ENCODE measurements at places on chromosomes 6 and 20. TPM values are rescaled to one million over a fixed set of nuclear protein-coding genes. Genes with fewer than 3 reads are reported as not detected.

GRCh38 chr6:77548190-77548589, 84.9 kb upstream of the HTR1B start:
- no peak for DNase-seq

- DNase-seq, result no peak
Measured at GRCh38 chr6:119612911-119613381, 263.4 kb upstream of the MAN1A1 start.

DNA sequence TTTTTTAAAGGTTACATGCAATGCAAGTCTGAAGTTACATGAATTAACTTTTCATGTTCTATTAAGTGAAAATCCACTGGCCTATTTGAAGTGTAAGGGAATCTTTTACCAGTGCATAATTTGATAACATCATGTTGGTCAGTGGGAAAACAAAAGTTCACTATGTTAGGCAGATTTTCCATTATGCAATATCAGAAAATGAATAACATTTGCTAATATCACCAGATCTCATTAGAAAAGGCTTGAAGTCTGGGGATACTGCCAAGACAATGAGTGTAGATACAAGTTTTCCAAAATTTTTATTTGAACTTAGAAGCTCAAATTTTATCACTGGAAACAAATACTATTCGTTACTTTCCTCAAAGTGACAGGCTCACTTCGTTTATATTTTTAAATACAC, 296.4 kb upstream of the CDH4 start:
- DNase-seq, result no peak

GRCh38 chr20:47150403-47151152, 205.9 kb downstream of the ZMYND8 start:
- no peak for DNase-seq

DNA sequence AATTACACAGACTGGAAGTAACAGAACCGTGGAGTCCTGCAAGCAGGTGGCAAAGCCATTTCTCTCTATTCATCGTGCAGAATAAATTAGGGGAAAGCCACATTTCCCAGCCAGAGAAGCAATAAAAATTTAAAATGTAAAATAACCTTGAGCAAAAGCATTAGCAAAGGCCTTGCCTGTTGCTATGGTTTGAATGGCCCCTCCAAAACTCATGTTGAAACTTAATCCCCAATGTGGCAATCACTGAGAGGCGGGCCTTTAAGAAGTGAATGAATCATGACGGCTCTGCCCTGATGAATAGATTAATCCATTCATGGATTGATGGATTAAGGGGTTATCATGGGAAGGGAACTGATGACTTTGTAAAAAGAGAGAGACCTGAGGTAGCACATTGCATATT, 679.0 kb downstream of the PTPRT start:
- DNase-seq, result no peak

GRCh38 chr6:127190552-127190951, 72.1 kb downstream of the RSPO3 start:
- no peak for DNase-seq

DNA sequence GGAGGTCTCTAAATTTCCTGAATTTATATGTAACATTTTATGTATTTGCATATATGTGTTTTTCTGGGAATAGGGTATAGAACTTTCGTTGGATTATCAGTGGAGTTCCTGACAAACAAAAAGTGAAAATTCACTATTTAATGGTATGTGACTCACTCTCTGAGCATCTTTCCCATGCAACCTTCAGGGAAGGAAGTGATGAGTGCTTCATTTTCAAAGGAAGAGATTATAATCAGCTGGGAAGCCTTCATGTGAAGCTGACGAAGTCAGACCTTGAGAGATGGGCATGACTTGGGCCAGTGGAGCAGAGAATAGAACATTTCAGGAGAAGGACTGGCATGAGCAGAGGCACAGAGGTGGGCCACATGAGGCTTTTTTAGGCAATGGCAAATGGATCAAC, 72.7 kb downstream of the FAXC start:
- no peak for DNase-seq

DNA sequence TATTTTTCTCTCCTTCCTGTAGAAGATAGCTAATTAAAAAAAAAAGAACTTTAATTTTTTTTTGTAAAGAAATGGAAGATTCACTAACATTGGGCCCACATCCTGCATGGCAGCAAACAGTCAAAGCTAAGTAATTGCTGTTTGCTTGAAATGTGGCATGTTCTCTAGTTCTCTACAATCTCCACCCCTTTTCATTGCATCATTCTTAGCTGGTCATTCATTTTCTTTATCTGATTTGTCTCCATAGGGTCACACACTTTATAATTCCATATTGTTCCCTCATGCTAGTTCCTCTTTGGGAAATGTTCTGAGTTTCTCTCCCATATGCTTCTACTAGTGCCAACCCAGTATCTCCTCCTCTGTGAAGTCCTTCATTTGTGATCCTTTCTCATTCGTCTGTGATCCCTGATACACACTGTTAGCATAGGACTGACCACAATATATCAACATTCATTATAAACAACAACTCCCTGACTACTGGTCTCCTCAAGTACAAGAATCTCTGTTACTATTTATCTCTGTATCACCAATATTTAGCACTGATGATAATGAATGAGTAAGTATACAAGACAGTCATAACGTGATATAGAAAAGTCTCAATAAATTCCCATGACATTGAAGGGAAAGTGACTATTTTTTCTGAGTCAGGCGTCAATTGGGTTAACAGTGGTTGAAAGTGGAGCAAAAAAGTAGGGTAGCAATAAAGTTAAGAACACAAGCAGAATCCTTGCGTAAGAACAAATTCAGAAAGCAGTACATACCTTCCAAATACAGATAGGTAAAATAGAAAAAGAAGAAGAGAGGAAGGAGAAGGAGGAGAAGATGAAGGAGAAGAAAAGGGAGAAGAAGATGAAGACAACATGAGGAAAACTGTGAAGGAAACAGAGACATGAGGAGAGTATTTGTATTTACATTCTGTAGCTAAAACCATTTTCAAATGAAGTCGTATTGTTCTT, 33.2 kb upstream of the MYB start:
- no peak for DNase-seq

GRCh38 chr6:33702345-33702977, 9.0 kb downstream of the UQCC2 start:
- no peak for DNase-seq

DNA sequence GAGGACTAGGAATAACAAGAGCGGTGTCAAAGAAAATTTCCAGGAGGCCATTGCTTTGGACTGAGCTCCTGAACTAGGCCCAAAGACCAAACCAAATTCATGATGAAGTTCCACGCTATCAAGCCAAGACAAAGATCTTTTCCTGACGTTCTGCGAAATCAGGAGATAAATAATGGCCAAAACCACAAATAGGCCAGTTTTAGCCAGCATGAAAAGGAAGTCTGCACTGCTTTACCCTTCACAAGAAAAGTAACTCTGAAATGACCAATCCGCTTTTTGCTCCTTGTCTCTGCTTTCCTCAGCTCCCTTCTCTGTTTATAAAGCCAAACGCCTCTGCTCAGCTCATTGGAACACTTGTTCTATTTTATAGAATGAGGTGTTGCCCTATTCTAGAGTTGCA, 6.7 kb downstream of the NCOA5 start:
- no peak for DNase-seq

GRCh38 chr6:41704028-41704427, 31.4 kb downstream of the TFEB start:
- DNase-seq, result no peak

- DNase-seq, result no peak
Measured at GRCh38 chr20:41116282-41116956, 20.9 kb upstream of the PLCG1 start.

- DNase-seq, result no peak
Measured at GRCh38 chr6:136031982-136032381, 180.5 kb downstream of the PDE7B start.

- DNase-seq, result no peak
Measured at GRCh38 chr6:159826968-159827647, 27.0 kb downstream of the PNLDC1 start.

DNA sequence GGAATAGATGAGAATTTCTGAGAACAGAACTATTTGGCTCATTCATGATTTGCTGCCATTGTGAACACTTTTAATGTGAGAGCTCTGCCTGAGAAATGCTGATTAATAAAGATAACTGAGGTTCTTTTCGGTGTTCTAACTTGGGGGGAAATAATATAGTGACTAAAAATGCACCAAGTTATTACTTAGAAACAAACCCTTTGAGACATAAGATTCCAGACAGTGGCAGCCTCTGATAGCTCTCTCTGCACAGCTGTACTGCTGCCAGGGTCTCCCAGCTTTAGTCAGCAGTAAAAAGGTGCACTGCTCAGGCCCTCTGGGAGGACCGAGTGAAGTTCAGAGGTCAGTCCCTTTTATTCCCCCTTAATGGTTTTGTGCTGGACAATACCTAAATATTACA, 2.5 kb upstream of the PRDM1 start:
- DNase-seq, result no peak

- no peak for DNase-seq
Measured at GRCh38 chr6:151205721-151206600, 33.8 kb upstream of the AKAP12 start.

DNA sequence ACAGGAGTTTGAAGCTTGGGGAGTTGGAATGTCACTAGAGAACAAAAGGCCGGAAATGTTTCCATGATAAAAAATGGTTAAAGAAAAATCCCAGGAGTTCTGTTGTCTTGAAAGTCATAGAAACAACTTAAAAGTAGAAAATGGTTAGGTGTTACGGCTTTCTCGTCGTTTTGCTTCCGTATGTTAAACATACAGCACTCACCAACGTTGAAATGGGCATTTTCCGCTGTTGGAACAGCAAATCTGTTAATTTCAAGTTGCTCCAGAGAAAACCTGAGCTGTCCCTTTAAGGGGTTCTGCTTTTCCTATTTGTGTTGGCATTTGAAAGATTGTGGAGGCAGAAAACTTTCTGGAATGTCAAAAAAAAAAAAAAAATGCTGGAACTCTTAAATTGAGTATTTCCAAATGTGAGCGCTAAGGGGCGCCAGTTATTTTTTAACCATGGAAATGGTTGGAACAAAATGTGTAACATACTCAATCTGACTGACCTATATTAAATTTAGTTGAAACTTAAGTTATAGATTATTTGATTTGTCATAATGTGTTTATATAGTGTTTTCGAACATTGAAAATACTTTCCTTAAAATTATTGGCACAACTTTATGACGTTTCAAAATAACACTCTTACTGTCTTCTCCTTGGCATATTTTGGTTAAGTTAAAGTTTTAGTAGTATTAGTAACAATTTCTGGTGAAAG, 2.2 kb downstream of the QKI start:
- DNase-seq, result no peak

DNA sequence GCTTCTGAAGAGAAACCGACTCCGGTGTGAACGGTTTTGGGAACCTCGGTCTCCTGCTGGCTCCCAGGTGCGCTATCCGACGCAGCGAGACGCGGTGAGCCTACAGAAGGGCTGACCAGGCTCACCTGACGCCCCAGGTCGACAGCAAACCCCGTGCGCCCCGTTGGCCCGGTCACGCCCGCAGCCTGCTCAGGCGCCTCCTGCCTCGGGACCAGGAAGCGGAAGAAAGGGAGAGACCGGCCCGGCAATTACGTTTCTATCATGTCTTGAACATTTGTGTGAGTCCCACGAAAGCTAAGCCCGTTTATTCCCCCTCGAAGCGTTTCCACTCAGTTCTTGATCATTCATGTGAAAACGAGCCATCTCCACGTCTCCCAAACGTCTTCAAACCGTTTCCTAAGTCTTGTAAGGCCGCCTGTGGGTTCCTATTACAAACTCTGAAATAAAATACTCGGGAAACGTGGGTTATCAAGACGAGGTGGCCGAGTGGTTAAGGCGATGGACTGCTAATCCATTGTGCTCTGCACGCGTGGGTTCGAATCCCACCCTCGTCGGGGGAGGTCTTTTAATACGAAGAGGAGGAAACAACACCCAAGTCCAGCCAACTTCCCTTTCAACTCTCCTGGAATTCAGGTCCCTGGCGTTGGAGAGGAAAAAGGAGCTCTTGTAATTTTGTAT, 150.5 kb upstream of the PRSS16 start:
- no peak for DNase-seq

DNA sequence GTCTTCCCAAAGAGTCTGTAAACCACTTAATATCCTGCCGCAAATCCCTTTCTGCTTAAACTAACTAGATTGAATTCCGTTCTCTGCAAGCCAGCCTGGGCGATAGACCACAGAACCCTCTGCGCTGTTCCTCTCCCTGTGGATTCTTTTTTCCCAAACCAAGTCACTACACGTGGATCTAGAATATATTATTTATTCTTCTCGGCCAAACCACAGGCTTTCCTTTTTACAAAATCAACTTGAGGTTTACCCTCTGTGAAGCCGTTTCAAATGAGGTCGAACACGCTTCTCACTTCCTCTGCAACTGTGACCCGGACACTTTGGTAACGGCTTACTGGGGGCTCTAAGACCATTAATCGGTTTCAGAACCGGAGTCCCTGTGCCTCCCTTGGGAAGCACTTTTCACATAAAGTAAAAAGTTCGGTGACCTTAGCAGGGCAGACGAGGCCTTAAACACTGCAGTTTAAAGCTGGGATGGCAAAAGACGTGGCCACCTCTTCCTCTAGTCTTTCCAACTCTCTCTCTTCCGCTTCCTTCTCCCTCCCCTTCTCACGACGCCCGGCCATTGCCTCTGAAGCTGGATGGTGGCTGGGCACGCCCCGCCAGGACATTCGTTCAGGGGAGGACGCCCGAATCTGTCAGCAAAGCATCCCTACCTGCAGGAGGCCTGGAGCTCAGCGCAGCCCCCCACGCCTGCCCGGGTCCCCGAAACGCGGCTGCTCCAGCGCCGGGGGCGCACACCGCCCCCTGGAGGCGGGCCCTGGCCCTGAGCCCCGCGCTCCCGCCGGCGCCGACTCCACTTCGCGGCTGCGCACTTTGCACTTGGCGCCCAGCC, 55.0 kb upstream of the FOXC1 start:
- peak; percentile 74 for DNase-seq

GRCh38 chr20:44909872-44910689, at the start of gene PABPC1L:
Gene PABPC1L, plus strand, starts transcription at chr20:44910060. Its CDS starts 84 bp downstream, at chr20:44910144.
- no peak for DNase-seq

DNA sequence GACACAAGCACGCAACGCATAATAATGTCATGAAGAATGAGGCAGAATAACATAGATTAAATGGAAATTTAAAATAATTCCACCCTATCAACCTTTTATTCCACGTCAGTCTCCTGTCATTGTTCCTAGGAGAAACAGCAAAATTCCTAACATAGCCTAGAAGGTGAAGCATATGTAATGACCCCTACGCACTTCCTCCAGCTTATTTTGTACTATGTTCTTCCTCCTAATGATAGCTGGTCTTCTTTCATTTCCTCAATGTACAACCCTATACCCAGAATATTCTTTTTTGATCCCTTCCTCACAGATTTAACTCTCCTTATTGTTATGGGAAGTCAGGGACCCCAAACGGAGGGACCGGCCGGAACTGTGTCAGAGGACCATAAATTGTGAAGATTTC, 122.0 kb upstream of the CARMIL1 start:
- no peak for DNase-seq

The TCP11 gene
- total RNA-seq, result 0.43 TPM

The MUCL3 gene
- not detected for total RNA-seq

The GABRR2 gene
- 0.68 TPM for total RNA-seq

The ZMYND8 gene
- 111 TPM for total RNA-seq

The CEP162 gene
- total RNA-seq, result 10.1 TPM

The OR12D3 gene
- total RNA-seq, result not detected

The OPN5 gene
- total RNA-seq, result not detected

The TRERF1 gene
- 6.4 TPM for total RNA-seq

The BFSP1 gene
- 13.8 TPM for total RNA-seq

The TTI1 gene
- total RNA-seq, result 17.9 TPM

The VIP gene
- total RNA-seq, result not detected
